ENCODE measurements at places on chromosomes 6 and 20. TPM values are rescaled to one million over a fixed set of nuclear protein-coding genes. Genes with fewer than 3 reads are reported as not detected.

The NKX2-4 gene
- total RNA-seq = not detected

The ZNF391 gene
- total RNA-seq = 6.7 TPM

The DACT2 gene
- 0.23 TPM for total RNA-seq

The PTPRT gene
- total RNA-seq = 0.10 TPM

The DPPA5 gene
- total RNA-seq = not detected

The SLA2 gene
- total RNA-seq = not detected

- DNase-seq = no peak
Observed at GRCh38 chr6:155301867-155302266, 12.4 kb downstream of the TFB1M start.

GRCh38 chr20:31939661-31940060 lies 12.2 kb downstream of the PDRG1 start:
- DNase-seq = no peak

GRCh38 chr6:162829013-162829742 lies 101.4 kb downstream of the PACRG start:
- DNase-seq = no peak

DNA sequence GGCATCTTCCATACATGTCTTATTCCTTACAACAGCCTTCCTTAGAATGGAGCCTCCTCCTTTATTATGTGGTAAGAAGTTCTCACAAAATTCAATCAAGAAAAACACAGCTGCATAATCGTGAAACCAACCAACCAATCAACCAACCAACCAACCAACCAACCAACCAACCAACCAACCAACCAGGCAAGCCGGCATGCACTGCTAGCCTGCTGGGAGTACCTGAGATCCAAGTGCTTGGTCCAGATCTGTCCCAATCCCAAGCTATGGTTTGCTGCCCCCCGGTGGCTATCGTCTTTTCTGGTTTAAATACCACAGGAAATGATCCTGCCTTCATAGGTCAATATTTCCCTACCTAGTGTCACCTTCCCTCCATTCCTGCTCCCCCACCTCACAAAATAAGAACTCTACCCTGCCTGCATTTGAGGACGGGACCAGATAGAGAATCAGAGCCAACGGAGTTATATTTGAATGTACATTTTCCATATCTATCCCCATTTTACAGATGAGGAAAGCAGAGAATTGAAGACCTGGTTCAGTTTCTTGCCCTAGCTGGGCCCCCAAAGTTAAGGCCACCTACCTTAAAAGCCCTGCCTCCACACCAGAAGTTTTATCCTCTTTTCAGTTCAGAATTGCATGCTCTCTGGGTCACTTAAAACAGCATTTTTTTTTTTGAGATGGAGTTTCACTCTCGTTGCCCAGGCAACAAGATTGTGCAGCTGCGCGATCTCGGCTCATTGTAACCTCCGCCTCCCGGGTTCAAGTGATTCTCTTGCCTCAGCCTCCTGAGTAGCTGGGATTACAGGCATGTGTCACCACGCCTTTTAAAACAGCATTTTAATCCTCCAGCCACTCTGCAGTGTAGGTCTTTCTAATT lies 27.1 kb downstream of the RAB44 start:
- DNase-seq = peak; percentile 76

DNA sequence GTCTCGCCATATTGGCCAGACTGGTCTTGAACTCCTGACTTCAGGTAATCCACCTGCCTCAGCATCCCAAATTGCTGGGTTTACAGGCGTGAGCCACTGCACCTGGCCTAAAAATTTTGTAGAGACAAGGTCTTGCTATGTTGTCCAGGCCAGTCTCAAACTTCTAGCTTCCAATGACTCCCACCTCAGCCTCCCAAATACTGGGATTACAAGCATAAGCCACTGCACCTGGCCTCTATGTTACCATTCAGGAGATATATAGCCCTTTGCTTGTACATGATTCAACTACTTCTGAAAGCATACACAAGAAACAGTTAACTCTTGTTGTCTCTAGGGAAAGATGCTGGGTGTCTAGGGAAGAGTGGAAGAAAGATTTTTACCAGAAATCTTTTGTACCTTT lies 19.0 kb upstream of the NCOA3 start:
- DNase-seq = no peak

DNA sequence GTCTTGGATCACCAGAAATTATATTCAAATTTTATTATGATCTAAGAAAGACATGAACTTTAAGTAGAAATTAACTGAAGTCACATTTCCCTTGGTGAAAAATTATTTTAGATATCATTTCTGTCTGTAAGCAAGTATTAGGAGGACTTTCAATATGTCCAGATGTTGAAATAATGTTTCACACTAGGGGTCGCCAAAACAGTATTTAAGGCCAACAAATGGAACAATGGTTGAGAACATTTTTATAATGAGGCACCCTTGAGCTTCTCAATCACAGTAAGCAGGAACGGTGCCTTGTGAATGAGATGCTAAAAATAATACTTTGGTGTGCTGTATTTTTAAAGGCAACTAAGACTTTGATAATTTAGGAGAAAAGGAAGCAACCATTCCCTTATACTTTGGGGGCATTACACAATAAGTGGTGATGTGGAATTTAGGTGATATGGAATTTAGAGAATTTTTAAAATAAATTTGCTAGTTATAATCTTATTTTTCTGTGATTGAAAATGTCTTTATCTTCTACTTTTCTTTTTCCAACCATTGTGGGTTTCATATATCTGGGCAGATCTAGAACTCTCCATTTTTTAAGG lies 9.6 kb upstream of the SF3B5 start:
- DNase-seq = peak; percentile 49

DNA sequence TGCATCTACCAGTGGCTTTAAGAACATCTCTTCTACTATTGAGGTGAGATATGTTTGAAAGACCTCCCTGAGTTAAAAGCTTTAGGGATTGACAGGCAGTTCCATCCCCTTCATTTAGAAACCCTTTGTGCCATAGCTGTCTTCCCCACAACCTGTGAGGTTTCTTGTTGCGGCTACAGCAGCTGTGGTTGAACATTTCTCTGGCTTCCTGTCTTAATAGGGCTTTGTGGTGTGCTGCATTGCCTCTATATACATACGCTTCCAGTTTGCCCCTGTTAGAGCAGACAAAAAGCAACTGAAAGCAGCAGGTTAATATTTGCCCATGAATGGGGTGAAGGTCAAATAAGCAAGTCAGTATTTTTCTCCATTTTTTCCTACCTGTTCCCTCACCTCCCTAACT lies 210.2 kb downstream of the TMEM200A start:
- no peak for DNase-seq

DNA sequence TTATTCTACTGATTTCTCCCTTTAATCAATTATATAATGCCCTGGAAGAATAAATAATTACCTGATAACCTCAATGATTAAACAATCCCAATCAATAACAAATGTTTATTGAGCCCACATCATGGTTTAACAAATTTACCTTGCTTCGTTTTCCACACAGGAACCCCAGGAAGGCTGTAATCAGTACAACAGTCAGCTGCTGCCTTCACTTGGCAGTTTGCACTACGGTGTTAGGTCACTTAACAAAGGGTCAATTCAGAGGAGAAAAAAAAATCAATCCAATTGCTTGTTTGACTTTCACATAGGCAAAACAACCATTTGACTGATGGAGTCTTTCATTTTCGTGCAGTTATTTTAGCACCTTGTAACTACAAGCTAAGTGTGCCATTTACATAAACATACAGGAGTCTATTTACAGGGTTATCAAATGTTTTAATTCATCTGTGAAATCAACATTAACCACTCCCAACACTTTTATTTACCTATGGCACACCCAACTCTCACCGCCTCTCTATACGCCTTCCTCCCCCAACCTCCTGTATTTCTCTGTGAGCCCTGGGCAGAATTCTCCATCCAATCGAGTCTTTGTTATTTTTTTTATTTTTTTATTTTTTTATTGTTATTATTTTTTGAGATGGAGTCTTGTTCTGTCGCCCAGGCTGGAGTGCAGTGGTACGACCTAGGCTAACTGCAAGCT lies 140.4 kb upstream of the TAB2 start:
- no peak for DNase-seq

- DNase-seq = peak; percentile 44
Observed at GRCh38 chr6:26401987-26402658, at the start of gene BTN3A1. Gene BTN3A1, plus strand, starts transcription at chr6:26402275. Its CDS starts 3,289 bp downstream, at chr6:26405564.

Measured in endothelial cell (in vitro differentiated cells).